Stimulated activated CD4-positive, alpha-beta T cell treated with anti-CD3 and anti-CD28 coated beads, Interleukin-12 subunit alpha, Interleukin-12 subunit beta, amount 100 ng/mL, for 4 hours (primary cell): ENCODE measurements at places on chromosomes 5 and 9.

DNA sequence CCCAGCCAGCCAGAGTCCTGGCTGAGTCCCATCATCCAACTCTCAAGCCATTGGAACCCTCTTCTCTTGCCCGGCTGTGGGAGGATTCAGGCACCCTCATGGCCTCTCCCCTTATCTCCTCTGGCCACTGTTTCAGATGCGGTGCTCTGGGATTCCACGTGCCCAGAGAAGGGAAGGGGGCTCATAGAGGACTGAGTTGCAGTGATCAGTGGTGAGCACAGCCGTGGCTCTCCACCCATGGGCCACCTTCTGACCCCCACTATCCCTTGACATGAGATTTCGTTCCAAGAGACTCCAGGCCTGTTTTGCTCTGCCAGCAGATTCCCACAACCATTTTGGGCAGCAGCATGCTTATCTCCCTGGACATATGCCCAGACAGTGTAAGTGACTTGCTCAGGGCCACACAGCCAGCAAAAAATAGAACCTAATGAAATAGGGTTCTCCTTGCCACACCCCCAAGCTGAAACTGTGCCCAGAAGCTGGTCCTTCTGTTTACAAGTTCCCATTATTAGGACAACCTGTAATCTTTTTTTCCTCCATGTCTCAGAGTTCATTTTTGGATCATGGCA is 2.7 kb downstream of the GPX3 start:
- no peak for DNase-seq

DNA sequence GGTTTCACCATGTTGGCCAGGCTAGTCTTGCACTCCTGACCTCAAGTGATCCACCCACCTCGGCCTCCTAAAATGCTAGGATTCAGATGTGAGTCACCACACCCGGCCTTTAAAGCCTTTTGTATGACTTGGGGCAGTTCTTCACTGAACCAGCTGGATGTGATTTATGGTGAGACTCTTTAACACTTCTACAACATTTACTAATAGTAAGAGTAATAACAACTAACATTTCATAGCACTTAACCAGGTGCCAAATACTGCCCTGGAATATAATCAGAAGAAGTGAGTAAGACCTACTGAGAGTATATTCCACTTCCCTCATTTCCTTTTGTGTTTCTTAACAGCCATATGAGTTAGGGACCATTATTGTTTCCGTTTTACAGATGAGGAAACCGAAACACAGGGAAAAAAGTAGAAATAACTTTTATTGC is 10.0 kb downstream of the ZSWIM6 start:
- no peak for DNase-seq

- DNase-seq: no peak
Measured at GRCh38 chr5:125326150-125326510, 579.7 kb upstream of the ZNF608 start.

GRCh38 chr9:104675611-104676010 is 18.7 kb upstream of the OR13D1 start:
- no peak for DNase-seq

DNA sequence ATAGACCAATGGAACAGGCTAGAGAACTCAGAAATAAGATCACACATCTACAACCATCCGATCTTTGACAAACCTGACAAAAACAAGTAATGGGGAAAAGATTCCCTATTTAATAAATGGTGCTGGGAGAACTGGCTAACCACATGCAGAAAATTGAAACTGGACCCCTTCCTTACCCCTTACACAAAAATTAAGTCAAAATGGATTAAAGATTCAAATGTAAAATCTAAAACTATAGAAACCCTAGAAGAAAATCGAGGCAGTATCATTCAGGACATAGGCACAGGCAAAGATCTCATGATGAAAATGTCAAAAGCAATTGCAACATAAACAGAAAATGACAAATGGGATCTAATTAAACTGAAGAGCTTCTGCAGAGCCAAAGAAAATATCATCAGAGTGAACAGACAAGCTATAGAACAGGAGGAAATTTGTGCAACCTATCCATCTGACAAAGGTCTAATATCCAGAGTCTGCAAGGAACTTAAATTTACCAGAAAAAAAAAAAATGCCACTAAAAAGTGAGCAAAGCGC is 43.8 kb downstream of the MRPS27 start:
- no peak for DNase-seq

- no peak for DNase-seq
Measured at GRCh38 chr9:17083258-17083657, 51.6 kb upstream of the CNTLN start.

- DNase-seq: no peak
Measured at GRCh38 chr9:73022353-73022752, 69.5 kb upstream of the ALDH1A1 start.

DNA sequence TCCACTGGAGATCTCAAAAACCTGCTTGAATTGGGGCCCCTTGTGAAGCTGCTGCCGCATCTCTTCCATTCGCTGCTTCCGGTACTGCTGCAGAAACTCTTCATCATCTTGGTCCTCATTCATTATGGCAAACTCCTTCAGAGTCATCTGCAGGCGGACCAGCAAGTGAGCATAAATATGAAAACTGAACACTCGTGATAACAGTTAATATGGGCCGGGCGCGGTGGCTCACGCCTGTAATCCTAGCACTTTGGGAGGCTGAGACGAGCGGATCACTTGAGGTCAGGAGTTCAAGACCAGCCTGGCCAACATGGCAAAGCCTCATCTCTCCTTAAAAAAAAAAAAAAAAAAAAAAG is 7.9 kb downstream of the PDCL start:
- no peak for DNase-seq

- DNase-seq: no peak
Measured at GRCh38 chr5:137666461-137666850, 69.4 kb downstream of the KLHL3 start.

- no peak for DNase-seq
Measured at GRCh38 chr5:34703767-34704713, 47.9 kb downstream of the RAI14 start.

- no peak for DNase-seq
Measured at GRCh38 chr5:174589599-174589998, 134.8 kb upstream of the MSX2 start.

DNA sequence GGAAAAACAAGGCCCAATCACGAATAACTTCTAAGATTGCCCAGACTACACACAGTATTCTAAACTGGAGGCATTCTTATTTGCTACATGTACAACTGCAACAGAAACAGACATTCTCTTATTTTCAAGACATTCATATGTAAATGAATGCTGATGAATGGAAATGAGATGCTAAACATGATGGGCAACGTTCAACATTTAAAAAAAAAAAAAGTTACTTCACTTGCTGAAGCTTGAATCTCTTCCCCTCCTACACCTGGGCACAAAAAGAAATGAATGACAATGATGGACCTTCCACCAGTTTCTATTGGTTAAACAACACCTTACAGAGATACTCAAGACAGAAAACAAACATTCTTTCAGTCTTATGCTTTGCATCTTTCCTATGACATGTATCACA is 160.5 kb downstream of the BNC2 start:
- DNase-seq: no peak

DNA sequence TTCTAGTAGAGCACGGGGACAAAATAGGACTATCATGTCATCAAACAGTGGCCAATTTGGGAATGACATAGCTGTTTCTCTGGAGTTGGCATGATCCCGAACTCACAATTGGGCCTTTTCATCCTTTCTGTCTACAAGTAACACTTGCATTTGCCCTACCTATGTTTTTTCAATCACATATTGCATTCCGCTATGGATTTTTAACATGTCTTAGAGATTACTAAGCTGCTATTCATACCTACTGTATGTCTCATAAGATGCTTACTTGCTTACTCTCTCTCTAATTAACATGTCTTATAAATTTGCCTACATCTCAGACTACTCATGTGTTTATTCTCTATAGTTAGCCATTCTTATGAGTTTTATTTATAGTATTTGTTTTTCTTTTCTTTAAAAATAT is 341.2 kb upstream of the CTNND2 start:
- no peak for DNase-seq

- no peak for DNase-seq
Measured at GRCh38 chr5:36237751-36238150, 4.0 kb downstream of the NADK2 start.

GRCh38 chr9:76691517-76692313 is 72.5 kb upstream of the PCA3 start:
- no peak for DNase-seq

DNA sequence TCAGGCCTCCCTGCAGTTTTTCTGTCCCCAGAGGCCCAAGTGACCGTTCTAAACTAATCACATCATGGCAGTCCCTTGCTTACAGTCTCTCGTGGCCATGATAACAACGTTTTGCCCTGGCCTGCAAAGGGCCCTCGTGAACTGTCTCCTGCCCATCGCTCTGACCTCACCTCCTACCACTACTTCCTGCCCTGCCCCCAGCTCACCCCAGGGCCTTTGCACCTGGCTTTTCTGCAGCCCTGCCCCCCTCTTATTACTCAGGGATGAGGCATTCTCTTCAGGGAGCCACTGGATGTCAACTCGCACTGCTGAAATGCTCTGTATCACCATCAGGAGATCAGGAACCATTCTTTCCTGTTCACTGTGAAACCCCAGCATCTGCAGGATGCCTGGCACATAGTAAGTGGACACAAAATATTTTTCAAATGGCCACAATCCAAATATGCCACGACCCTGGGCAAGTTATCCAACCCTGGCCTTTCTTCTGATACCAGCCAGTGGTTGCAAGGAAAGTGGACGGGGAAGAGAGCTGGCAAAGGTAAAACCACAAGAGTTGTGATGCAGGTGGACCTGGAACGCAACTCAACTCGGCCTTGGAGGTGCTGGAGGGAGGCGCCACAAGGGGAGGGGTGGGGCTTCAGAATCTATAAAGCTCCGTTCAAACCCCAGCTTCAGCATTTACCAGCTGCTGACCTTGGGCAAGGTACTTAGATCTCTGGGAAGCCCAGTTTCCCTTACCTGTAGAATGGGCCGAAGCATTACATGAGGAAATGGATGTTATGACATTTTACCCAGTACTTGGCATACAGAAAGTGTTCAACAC is 1.7 kb downstream of the SNCB start:
- DNase-seq: no peak
